ENCODE measurements at places on chromosomes 12 and 14.

- DNase-seq: no peak
Measured at GRCh38 chr14:39474416-39474911, 42.2 kb upstream of the FBXO33 start.

- no peak for DNase-seq
Measured at GRCh38 chr12:43210485-43211192, 341.4 kb downstream of the ADAMTS20 start.

- DNase-seq: no peak
Measured at GRCh38 chr12:105084251-105085250, at the start of gene ALDH1L2. Gene ALDH1L2, minus strand, starts transcription at chr12:105084458. Its CDS starts 22 bp downstream, at chr12:105084436.

DNA sequence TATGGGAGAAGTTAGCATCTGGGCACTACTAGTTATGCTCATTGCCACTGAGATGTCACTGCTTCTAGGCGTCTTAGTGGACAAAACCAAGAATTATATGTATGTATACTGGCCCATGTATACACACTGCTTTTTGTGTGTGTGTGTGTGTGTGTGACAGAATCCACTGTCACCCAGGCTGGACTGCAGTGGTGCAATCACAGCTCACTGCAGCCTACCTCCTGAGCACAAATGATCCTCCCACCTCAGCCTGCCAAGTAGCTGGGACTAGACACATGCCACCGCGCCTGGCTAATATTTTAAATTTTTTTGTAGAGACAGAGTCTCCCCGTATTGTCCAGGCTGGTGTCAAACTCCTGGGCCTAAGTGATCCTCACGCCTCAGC, 25.2 kb downstream of the LIMA1 start:
- DNase-seq: no peak

DNA sequence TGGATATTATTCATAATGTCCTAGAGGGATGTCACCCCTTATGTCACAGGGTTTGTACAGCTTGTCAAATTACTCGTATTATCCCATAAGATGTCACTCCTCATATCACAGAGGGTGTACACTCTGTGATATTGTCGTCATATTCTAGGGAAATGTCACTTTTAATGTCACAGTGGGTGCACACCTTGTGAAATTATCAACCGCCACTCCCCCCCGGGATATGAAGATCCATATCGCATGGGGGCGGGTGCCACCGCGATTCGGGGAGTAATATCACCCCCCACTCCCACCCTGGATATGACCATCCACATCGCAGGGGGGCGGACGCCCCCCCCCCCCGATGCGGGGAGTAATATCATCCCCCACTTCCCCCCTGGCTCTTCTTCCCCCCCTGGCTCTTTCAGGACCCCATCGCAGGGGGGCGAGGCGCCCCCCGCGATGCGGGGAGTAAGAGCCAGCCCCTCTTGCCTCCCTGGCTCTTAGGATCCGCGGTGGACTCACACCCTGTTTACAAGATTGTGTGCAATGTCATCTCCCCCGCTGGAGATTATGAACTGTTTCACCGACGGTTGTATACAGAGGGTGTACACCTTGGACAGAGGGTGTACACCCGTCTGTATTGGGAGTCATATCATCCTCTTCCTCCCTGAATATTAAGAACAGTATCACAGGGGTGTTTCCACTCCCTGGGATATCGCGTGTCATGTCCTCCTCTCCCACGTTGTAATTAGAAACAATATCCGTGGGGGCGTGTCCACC, 92.8 kb downstream of the FRMD6 start:
- no peak for DNase-seq

- DNase-seq: no peak
Measured at GRCh38 chr12:1855241-1855640, 34.9 kb downstream of the LRTM2 start.

DNA sequence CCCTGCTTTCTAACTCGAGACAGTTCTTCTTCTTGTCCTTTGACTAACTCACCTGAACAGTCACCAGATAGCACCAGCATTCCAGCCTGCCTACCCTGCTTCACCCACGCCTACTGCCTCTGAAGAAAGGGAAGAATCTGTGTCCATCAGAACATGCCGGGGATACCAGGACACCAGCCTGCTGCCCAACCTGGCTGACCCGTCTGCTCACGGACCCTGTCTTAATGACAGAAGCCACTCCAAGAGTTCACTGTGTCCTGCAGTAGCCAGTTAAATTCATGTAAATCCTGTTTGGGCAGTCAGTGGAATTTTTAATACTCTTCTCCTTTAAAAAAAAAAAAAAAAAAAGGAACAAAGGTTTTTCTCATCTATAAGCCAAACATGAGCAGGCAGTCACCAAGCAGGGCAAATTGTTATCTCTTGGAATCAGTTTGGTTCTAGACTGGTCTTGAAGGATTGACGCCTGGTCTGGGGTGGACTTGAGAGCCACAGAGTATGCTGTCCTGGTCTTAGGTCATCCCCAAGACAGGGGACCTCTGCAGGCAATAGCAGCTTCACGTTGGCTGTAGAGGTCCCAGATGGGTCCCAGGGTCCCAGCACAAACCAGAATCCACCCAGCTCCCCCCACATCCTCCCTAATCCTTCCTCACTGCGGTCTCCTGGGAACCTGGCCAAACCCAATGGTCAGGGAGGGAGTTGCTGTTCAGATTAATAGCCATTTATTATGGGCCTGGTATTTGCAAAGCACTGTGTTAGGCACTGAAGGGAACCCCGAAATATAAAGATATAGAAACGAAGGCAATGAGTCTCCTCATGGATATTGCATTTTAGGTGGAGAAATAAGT, 181.1 kb upstream of the HIF1A start:
- DNase-seq: no peak
